ENCODE measurements at places on chromosomes 16 and 17.

- DNase-seq: peak; percentile 31
Observed at GRCh38 chr17:77163001-77163400, 22.2 kb downstream of the SEC14L1 start.

DNA sequence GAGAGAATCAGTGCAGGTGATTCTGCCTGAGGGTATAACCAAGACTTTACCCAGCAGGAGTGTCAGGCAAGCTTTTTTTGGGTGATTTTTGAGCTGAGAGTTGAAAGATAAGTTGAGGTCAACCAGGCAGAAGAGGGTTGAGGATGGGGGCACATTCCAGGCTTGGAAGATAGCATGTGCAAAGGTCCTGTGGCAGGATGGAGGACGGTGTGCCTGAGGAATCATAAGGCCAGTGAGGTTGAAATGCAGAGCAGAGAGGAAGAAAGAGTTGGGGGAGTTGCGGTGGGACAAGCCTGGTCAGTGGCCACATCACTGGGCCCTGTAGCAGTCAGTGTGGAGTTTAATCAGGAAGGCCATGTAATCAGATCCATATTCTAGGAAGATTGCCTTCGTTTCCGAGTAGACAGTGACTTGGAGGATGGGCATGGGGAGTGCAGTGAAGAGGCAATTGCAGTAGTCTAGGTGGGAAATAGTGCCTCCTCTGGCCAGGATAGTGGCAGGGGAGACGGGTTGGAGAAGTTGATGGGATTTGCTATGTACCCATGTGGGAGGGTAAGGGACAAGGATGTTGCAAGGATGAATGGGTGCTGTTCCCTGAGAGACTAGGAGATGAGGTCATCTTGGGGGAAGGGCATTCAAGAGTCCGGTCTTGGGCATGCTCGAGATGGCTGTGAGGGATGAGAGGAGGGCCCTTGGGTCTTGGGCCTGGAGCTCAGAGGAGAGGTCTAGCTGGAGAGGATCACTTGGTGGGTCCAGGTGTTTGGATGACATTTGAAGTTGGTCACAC lies 3.9 kb downstream of the PLEKHG4 start:
- DNase-seq: no peak

DNA sequence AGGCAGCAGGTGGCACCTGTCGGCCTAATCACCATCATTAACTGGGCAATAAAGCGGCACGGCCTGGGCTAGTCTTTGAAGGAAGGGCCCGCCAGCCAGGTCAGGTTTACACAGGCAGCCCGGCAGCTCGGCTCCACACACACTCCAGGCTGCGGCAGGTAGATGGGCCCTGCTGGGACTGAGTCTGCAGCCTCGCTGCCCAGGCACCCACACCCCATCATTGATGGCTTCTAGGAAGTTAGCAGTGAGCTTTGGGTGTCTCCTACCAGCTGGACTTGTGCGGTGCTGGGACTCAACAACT lies 6.8 kb upstream of the FOXN1 start:
- no peak for DNase-seq

- no peak for DNase-seq
Observed at GRCh38 chr16:14502256-14502875, 127.7 kb downstream of the PARN start.

- DNase-seq: no peak
Observed at GRCh38 chr16:85570735-85571562, 42.2 kb upstream of the GSE1 start.

GRCh38 chr17:16478649-16479048 lies 13.3 kb downstream of the LRRC75A start:
- DNase-seq: peak; percentile 46

- no peak for DNase-seq
Observed at GRCh38 chr16:19710191-19710908, 7.7 kb downstream of the KNOP1 start.

- no peak for DNase-seq
Observed at GRCh38 chr17:28626818-28627217, 12.8 kb upstream of the RSKR start.

GRCh38 chr17:9643611-9644010 lies 1.7 kb upstream of the USP43 start:
- no peak for DNase-seq

GRCh38 chr16:974611-975261 lies 4.0 kb upstream of the LMF1 start:
- DNase-seq: no peak

DNA sequence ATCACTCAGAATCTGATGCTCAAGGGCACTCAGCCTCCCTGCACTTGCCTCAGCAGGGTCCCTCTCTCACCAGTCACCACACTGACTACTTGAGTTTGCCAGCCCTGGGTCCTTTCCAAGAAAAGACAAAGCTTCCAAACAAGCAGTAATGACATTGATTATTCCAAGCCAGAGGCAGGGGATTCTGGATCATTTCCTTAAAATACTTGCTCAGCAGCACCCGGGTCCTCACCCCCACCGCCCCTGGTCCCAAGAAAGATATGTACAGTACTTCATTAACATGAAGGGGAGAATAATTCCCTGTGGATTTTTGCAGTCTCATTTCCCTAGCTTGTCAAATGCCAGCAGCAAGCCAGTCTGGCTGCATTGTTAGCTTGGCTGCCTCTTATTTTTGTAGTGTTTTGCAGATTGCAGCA lies 83.2 kb upstream of the GNAO1 start:
- no peak for DNase-seq

- peak; percentile 93 for DNase-seq
Observed at GRCh38 chr16:68823401-68824135, 19.8 kb upstream of the TANGO6 start.

DNA sequence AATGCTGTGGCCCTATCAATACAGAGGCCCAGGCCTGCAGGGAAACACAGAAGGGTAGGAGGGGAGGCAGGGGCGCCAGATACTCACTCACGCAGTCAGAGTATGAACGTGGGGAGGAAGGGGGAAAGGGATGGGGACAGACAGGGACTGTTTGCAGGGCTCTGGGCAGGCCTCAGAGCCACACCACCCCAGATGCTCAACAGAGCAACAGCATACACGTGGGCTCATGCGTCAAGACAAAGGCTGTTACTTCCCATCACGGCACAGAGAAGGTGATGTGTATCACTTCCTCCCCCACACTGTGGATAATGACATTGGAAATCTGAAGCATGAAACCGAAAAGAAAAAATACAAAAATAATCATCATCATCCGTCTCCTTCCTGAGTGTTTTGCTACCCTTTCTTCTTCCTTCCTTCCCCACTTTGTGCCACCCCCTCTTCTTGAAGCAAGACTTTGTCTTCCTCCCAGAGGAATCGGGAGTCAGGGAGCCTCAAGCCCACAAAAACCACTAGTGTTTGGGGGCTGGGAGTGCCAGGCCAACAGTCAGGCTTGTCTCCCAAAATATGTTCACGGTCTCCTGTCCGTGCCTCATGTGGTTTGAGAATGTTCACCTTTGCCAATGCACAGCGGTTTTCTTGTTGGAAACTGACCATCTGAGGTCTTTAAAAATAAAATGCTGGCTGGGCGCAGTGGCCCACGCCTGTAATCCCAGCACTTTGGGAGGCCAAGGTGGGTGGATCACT lies 20.1 kb downstream of the SLC39A11 start:
- no peak for DNase-seq

- DNase-seq: no peak
Observed at GRCh38 chr16:88420496-88420895, 32.6 kb upstream of the ZFPM1 start.

- DNase-seq: no peak
Observed at GRCh38 chr16:188674-189073, 8.4 kb downstream of the HBQ1 start.

- DNase-seq: peak; percentile 24
Observed at GRCh38 chr17:80456465-80457235, 19.8 kb downstream of the NPTX1 start.

DNA sequence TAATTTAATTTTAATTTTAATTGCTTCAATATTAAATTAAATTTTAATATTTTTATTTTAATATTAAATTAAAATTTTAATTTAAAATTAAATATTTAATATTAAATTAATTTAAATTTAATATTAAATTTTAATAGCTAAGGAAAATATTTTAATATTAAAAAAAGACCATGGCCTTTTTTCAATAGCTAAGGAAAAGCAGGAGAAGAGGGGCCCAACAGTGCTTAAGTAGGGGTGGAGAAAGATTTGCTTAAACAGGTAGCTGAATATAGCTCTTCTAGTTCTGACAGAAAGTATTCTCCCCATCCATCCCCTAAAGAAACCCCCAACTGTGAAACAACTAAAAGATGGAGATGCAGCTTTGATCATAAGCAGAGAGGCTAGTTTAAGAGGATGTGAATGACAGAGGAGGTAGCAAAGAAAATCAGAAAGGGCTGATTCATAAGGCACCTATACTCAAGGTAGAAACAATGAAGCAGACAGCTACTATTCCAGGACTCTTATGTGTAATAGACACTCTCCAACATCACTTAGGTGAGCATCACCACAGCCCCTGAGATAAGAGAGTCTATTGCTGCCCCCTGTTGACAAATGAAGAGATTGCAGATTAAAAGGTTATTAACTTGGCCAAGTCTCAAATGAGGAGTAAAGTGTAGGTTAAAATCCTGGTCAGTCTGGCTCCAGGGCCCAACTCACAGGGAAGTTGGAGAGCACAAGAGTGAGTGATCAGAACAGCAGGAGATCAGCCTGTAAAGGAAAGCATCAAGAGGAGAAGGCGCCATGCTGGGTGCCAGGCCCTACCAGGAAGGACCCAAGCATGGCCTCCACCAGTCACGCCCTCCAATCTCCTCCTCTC lies 7.8 kb upstream of the RNASEK start:
- DNase-seq: peak; percentile 69

DNA sequence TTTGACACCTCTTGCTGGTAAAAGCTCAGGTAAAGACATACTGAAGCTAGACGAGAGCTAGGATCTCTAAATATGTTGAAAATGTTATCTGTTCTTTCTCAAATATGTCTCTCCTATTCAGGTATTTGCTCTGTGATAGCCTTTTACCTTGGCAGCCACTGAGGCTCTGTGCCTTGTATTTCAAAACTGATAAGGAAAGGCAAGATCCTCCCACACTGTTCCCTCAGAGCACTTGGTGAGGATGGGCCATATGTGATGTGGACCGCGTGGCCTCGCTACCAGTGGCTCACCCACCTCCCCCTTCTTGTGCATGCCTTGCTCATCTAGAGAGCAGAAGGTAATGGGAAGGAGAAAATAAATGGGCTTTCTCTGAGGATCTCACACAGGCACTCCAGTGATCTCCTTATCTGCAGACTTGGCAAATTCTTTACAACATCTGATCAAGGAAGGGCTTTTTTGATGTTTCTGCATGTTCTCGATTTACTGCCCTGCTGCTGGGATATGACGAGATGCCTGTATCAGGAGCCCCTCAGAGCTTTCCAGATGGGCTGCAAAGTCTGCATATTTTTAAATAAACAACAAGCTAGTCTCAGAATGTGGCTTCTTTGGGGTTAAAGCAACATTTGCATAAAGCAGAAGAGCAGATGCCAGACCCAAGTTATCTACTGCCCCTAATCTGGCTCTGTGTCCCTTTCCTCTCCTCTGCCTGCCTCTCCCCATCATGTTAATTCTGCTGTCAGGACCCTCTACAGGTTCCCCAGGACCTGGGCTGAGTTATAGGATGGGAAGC lies 16.9 kb downstream of the HOXB1 start:
- no peak for DNase-seq

DNA sequence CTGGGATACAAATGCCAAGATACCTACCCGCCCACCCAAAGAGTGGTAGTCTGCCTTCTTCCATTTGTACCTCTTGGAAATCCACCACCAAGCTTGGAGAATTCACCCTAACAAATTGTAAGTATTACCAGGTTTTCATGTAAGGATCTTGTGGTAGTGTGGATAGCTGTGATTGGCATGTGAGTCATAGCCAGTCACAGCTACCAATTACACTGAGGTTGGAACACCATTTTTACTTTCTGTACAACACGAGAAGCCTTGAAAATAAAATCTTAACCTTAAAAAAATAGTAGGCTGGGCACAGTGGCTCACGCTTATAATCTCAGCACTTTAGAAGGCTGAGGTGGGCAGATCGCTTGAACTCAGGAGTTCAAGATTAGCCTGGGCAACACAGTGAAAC lies 18.5 kb upstream of the SLC35G3 start:
- DNase-seq: no peak

- no peak for DNase-seq
Observed at GRCh38 chr17:60296177-60296576, 95.8 kb downstream of the USP32 start.

DNA sequence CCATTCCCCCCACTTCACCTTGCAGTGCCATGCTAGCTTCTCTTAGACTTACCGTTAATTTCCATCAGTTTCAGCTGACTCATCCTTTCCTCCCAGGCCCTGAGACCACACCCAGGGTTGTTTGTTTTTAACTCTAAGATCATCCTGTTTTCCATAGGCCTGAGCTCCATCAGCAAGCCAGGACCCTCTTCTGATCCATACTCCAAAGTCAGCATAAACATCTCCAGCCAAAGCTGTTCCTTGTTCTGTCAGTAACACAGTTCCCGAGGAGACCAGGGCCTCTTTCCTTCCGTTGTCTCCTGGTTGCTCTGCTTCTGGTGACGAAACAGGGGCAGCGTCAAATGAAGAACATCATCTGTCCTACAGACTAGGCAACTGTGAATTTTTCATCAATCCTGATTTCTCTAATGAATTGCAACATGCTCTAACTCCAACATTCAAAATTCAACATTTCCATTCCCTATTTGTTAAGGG lies 83.8 kb upstream of the HNF1B start:
- DNase-seq: no peak

- no peak for DNase-seq
Observed at GRCh38 chr17:8788998-8789397, 10.2 kb downstream of the MFSD6L start.

GRCh38 chr17:258906-259305 lies 77.5 kb upstream of the DOC2B start:
- DNase-seq: no peak

GRCh38 chr17:71163121-71163812 lies 957.6 kb upstream of the SOX9 start:
- no peak for DNase-seq

- no peak for DNase-seq
Observed at GRCh38 chr17:62650587-62650986, 23.1 kb downstream of the MRC2 start.

- peak; percentile 56 for DNase-seq
Observed at GRCh38 chr16:57720142-57720575, 15.4 kb upstream of the KATNB1 start.

DNA sequence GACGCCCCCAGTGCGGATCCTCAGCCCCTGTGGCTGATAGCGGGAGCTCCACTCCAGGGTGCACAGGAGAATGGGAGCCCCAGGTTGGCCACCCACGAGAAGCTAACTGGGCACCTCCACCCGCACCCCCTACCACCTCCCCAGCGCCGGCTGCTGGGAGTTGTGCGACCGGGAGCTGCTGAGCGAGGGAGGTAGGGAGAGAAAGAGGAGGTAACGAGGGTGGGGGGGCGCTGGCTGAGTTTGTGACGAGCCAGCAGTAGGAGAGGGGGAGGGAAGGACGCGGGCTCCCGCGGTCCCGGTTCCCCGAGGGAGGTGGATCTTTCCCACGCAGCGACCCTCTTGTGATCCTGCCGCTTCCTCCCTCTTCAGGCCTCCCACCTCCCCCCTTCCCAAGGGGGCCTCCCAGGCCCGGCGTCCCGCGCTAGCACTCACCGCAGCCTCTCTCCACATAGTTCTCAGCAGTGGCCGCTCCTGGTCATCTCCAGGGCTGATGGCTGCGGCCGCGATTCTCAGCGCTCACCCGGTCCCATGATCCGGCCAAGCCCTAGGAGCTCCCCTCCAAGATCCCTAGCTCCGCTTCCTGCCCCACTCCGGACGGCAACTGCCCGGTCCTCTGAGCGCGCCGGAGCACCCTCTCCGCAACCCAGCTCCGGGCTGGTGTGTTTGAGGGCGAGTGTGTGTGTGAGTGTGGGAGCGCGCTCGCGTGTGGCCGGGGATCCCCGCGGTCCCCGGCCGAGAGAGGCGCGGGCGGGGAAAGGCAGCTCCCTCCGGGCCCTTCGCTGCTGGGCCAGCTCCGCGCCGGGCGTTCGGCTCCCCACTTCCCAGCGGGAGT lies at the start of gene GRIN2A:
Gene GRIN2A (minus strand): TSS at position 207 of the 832 bp plus-strand sequence. CDS start 2,017 bp downstream, outside the sequence.
- DNase-seq: peak; percentile 15

- DNase-seq: no peak
Observed at GRCh38 chr16:87960296-87960695, 9.1 kb downstream of the BANP start.

All from fibroblast of the aortic adventitia (primary cell).